Fibroblast of skin of abdomen (primary cell): ENCODE measurements at places on chromosomes 3 and 15.

- DNase-seq: no peak
Observed at GRCh38 chr3:57855943-57856342, 99.8 kb downstream of the SLMAP start.

DNA sequence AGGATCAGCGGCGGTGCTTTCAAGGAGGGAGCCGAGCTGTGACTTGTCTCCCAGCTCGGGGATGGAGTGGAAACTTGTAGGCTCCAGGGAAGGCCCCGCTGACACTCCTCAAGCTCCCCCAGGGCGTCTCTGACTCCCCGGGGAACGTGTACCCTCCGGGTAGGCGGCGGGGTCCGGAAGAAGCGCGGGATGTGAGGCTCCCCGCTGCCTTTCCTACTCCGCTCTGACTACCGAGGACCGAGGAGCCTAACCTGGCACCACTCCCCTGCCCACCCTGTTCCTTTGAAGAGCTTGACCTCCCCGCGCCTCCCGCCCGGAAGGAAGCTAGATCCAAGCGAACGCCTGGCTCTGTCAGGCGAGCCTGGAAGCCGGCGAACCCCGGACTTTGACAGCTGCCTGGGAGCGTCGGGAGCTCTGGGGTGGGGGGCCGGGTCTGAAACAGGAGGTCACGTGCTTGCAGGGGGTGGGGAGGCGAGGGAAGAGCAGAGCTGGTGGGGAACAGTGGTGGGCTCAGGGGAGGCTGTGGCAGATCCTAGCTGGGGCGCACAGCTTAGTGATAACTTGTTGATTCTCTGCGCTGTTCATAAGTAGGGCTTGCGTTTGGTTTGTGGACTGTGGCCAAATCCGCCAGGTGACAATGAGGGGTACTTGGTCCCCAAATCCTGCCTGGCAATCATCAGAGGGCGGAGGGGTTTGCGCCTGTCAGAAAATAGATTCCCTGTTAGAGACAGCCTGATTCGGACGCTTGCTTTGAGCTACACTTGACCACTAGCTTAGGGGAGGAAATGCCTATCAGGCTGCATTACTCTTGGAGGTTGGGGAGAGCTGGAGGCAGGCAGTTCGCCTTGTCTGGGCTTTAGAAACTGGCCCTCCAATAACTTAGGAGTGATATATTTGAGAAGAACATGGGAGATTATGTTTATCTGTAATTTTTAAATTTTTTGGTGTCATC is 1.2 kb downstream of the CLSTN2 start:
- peak; percentile 4 for DNase-seq

GRCh38 chr15:86804406-86804805 is 724.7 kb downstream of the AGBL1 start:
- no peak for DNase-seq

- no peak for DNase-seq
Observed at GRCh38 chr15:62938825-62939224, 103.7 kb upstream of the TPM1 start.

DNA sequence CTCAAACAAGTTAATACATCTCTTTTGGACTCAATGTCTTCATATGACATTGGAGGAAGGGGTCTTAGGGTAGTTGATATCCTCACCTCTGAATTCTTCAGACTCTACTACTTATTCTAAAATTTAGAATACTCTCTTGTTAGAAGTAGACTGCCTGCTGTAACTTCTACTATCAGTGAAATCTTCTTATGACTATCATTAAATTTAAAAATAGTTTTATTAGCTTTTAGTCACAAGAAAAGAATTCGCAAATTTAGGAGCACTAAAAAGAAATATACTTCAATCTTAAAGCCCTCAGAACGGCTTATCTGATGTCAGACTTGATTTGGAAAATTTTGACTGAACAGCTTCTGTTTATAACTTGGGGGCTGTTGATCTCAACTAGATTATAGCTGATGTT is 67.1 kb upstream of the TTC14 start:
- no peak for DNase-seq

DNA sequence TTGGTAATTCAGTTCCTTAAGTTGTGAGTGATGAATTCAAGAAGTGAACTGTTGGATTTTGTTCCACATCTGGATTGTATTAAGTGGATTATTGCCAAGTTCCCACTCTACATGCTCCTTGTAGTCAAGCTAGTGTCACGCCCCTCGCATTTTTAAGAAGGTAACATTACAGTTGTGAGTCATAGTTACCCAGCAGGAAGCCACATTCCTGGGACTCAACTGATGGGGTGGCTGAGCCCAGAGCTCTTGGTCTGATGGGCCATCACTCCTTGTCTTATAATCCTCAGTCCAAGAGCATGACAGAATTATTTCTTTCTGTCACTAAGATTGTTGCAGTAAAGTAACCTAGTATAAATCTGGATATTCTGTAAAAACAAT is 102.7 kb downstream of the PTPRG start:
- peak; percentile 98 for DNase-seq

DNA sequence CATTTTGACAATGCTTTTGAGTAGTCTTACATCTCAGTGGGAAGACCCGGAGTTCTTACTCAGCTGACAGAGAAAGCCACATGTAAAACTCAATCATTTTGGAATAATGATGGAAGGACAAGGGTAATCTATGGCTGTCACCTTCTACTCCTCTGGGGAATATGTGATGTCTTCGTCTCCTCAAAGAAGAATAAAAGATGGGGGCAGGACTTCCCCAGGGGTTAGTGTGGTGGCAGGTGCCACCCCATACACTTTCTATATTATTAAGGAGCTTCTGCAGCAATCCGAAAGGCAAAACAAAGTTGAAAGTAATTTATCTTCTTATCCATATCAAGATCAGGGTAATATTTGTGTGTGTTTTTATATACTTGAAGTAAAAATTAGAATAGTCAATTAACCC is 180.4 kb upstream of the TOPAZ1 start:
- no peak for DNase-seq

DNA sequence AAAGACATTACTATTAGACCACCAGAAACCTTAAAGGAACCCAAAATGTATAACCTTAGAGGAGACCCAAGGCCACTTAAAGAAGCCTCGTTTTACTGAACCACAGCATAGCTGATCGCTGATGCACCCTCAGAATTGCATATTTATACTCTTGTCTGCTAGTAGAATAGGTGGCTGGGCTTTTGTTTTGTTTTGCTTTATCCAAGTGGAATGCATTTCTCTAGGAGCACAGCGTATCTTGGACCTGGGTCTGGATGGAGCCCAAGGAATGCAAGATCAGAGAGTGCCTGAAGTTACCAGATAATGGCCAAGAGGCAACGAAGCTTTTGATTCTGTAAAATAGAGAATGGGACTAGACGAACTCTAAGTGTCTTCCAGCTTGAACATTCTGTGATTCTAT is 129.2 kb upstream of the COL8A1 start:
- peak; percentile 90 for DNase-seq

DNA sequence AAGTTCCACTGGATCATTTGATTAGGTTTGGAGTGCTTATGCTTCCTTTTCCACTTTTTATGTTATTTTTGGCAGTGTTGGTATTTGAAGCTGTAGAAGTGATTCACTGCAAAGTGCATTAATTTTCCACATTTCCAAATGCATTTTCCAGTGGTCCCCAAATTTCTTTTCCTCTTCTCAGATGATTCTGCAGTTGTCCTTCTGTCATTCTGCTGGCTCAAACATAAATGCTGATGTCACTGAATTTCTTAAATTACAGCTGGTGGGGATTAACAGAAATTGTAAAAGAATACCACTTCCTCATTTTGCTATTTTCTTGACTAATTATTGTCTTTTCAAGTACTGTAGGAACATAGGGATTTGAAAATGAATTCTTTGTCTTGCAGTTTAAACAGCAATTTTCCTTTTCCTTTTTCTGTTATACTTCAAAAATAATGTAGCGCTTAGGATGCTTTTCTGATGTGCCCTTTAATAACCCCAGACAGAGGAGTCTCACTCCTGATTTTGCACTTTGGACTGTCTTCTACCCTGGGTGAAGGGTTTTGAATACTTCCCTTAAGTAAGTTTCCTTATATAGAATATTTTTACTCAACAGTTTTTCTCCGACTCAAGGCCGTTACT is 25.0 kb downstream of the MITF start:
- DNase-seq: no peak

DNA sequence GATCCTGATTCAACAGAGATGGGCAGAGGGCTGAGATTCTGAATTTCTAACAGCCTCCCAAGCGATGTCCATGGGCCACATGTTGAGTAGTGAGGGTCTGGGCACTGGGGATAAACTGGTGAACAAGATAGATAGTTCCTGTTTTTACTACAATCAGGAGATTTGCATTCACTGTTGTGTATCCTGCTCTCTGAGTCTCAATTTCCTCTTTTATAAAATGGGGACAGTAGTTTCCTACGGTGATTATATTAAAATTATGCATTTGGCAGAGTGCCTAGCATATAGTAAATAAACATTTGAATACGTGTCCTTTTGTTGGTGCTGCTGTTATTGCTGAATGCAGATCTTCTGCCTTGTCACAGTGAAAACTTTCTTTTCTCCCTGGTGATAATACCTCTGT is 102.5 kb downstream of the MYH15 start:
- no peak for DNase-seq

GRCh38 chr3:187767266-187768012 is 22.2 kb upstream of the BCL6 start:
- peak; percentile 96 for DNase-seq

DNA sequence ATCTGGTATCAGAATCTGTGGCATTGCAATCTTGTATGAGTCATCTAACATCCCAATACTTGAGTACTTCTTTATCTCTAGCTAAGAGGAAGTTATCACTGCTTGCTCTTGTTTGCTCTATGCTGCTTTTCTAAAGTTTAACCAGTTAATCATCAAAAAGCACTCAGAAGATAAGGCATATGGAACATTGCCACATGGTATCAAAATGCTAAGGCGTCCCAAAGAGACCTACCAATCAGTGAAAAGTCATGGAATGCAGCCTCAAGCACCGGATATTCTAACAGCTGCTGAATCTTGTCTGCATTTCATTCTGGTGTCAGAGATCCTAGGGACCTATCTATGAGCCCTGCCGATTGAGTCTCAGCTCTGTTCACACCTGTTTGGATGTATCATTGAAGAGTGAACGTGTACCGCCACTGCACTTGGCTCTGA is 192.8 kb downstream of the ARPP21 start:
- no peak for DNase-seq

DNA sequence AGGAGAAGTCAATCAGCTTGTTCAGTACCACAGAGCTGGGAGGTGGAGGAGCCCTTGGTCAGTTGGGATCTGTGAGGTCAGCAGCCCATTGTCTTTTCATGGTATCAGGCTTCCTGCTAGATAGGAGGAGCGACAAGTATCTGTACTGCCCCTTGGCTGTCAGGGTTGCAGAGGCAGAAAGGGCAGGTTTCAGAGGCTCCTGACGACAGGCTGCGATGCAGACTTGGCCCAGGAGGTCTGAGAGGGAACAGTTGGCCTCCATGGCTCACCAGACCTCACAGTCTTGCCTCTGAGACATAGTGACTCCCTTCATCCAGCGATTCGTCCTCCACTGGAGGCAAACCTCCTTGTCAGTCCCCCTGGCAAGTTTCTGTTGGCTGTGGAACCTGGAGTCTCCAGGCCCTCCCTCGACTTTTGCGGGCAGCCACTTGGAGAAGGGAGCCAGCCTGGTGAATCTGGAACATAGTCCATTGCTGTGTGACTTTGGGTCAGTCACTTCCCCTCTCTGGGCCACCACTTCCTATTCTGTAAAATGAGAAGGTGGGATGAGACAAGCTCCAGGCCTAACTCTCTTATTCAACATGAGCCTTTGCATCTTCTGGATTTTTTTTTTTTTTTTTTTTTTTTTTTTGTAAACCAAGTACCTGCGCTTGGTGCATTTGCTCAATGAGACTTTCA is 177.9 kb upstream of the TLE3 start:
- no peak for DNase-seq

DNA sequence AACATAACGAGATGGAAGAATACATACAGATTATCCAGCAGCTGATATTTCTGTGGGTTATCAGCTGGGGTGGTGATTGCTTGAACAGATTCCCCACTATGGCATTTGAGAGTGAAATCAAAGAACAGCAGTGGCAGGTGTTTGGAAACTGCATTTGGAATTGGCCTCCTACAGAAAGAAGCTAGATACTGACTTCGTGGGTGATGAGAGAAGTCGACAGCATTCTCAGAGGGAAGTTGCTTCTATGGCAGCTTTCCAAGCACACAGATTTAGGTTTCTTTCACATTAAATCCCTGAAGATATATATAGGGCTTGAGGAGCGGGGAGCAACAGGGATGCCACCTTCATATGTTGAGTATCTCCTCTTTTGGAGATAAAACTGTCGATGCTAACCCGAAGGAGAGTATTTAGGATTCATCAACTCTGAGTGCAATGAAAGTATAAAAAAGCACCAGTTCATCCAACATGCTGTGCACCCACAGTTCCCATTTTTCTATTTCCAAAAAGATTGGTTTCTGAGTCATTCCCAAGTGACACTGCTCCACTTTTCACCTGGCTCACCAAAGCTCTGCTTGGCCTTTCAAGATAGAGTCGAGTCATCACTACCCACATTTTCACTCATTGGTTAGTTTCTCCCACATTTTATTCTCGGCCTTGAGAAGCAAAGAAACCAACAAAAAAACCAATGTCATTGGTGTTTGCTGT is 579.8 kb upstream of the SUCLG2 start:
- no peak for DNase-seq

DNA sequence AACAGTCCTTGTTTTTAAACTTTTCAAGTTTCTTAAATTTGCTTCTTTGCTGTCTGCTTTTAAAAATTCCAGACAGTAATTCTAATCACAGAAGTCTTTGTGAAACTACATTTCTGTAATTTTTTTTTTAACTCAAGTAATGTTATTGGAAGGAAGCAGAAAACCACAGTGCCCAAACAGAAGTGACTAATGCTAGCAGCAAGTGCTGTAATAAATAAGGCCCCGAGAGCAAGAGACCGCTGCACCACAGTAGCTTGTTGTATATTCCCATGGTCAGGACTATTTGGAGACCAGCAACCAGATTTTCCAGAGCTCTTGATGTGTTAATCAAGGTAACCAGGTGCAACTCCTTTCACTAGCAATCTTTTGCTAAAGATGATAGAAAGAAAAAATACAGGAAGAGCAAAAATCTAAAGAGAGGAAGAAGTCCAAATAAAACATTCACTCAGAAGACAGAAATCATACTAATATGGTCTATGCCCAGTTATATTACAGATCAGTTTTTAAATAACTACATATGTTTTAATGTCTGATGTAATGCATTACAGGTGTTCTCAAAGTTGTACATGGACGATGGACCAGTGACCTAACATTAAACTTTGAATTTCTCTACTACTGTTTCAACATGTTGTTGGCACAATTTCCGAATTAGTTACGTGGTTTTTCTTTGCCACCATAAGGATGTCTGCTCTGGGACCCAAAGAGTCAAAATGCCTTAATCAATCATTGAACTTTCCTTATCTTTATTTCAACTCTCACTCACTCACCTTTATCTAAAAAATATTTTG is 36.4 kb downstream of the WWTR1 start:
- DNase-seq: peak; percentile 91

DNA sequence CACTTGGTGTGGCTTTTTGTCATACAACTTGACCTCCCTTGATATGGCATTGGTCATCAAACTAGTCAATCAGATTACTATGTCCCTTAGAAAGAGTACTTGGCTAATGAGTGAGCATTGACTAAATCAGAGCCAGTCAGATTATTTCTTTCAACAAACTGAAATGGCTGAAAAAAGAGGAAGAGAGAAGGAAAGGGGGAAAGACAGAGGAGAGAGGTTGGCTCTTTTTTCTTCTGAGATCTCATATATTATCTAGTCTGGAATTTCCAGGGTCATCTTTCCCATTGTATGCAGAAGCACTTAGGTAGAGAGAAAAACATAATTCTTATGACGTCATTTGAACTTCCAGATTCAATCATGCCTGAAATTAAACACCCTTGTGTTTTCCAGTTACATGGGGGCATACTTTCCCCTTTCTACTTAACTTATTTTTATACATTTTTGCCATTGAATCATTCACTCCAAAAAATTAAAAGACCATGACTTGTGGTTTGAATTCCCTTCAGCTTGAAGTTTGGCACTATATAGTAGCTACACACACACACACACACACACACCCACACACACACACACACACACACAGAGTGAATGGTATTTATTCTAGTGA is 387.8 kb downstream of the LSAMP start:
- DNase-seq: peak; percentile 61
